Epithelial cell of alveolus of lung (primary cell): ENCODE measurements at places on chromosomes 7 and 10. TPM values are rescaled to one million over a fixed set of nuclear protein-coding genes. Genes with fewer than 3 reads are reported as not detected.

Gene FOXP2
- total RNA-seq, result 1.4 and 10.7 TPM in 2 replicates

Gene TAF5
- total RNA-seq, result 3.3 and 4.4 TPM in 2 replicates

Gene HOXA1
- total RNA-seq, result 1.4 and 3.9 TPM in 2 replicates

Gene SFMBT2
- total RNA-seq, result 1.6 and 4.8 TPM in 2 replicates

Gene LOXL4
- 6.9 and 56.1 TPM in 2 replicates for total RNA-seq

Gene AKR1C1
- total RNA-seq, result 12.9 and 72.8 TPM in 2 replicates

Gene ZNF786
- 5.3 and 6.4 TPM in 2 replicates for total RNA-seq

Gene WNT2
- total RNA-seq, result 0.13 and 42.6 TPM in 2 replicates

Gene COL26A1
- 1.4 TPM in 1 of 2 replicates, not detected in the other for total RNA-seq

Gene TMEM106B
- total RNA-seq, result 43.6 and 88.7 TPM in 2 replicates

Gene CTAGE6
- total RNA-seq, result under 0.01 TPM in 1 of 2 replicates, not detected in the other

Gene TAC1
- not detected in 2 replicates for total RNA-seq

Gene ATE1
- total RNA-seq, result 14.4 and 14.7 TPM in 2 replicates

Gene PRF1
- not detected in 2 replicates for total RNA-seq

Gene NPTX2
- total RNA-seq, result 0.96 and 1.3 TPM in 2 replicates

Gene VAX1
- not detected in 2 replicates for total RNA-seq
